Stimulated activated CD4-positive, alpha-beta T cell treated with anti-CD3 and anti-CD28 coated beads, Interleukin-1b, Interleukin-23, amount 100 ng/mL, for 1 hour (primary cell): ENCODE measurements at places on chromosomes 7 and 10.
A peak's percentile ranks its signal among the peaks of the same experiment; 100 is the strongest.

GRCh38 chr7:85641331-85641730, 454.5 kb upstream of the SEMA3D start:
- no peak for DNase-seq

- DNase-seq, result peak; percentile 60
Measured at GRCh38 chr7:10939911-10940703, 33.6 kb upstream of the PHF14 start.

- no peak for DNase-seq
Measured at GRCh38 chr10:120477743-120478141, 20.7 kb downstream of the PLPP4 start.

- no peak for DNase-seq
Measured at GRCh38 chr10:27578316-27578715, 74.2 kb downstream of the RAB18 start.

- DNase-seq, result no peak
Measured at GRCh38 chr7:45469103-45469502, 105.1 kb upstream of the ADCY1 start.

DNA sequence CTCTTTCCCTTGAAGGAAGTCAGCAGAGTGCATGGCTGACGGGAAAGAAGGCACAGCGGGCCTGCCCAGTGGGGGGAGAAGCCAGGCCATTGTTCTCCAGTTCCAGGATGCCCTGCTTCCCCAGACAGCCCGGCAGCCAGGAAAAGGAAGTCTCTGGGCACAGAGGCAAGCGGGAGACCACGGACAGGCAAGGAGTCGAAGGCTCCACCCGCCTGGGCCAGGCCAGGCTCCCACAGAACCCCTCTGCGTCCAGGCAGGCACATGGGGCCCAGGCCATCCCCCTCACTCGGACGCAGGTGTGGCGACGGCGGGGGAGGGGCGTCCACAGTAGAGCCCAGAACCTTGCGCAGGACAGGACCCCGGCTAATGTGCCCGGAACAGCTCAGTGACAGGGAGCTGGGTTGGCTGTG, 8.7 kb downstream of the GPR146 start:
- DNase-seq, result no peak

DNA sequence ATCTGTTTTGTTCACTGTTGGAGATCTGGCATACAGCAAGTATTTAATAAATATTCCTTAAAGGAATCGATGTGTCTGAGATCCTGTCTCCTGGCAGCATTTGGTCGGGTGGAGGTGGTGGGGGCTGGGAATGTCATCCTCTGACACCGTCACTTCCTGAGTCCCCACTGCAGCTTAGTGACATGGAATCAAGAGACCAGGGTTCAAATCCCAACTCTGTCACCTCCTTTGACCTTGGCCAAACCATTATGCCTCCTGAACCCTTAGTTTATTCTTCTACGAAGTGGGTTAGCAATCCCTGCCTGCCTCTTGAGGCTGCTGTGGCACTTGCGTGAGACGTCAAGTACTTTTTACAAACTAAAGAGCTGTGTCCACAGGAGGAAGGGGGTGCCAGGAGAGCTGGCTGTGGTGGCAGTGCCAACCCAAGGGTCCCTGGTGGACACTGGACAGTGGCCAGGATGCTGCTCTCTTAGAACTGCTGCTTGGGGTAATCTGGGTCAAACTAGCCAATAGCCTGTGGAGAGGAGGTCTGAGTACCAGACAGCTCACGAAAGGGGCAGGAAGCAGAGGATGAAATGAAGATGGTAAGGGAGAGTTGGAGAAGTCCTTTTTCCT, 8.0 kb upstream of the ZMIZ1 start:
- DNase-seq, result no peak

DNA sequence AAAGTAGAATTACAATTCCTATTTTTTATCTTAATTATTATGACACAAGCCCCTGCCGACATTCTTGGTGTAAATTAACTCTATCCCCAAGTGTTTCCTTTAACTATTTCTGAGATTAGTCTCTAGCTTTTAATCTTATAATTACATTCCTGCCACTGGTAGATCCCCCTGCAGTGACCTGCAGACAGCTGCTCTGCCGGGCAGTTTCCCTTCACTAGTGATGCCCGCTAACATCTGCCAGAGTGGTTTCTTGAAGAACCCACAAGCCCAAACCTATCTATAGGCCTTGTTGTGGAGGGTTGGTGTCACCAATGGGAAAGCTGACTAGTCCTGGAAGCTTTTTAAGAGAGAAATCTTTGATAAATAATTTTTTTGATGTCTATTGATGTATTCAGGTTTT, 50.0 kb downstream of the ADAM22 start:
- no peak for DNase-seq

- DNase-seq, result no peak
Measured at GRCh38 chr7:72053292-72053691, 358.8 kb downstream of the CALN1 start.

- no peak for DNase-seq
Measured at GRCh38 chr7:102024769-102025391, 207.5 kb downstream of the CUX1 start.

DNA sequence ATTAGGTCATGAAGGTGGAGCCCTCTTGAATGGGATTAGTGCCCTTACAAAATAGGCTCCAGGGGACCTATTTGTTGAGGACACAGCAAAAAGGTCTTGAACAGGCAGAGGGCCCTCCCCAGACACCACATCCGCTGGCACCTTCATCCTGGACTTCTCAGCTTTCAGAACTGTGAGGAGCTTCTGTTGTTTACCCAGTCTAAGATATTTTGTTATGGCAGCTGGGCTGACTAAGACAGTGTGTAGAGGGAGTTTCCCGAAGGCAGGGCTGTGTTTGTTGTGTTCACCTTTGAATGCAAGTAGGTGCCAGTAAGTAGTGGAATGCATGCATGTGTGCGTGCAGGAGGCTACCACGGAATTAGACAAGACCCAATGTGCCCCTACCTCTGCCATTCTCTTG, 106.7 kb downstream of the PTPRE start:
- DNase-seq, result no peak

- DNase-seq, result no peak
Measured at GRCh38 chr10:113646336-113647201, 17.3 kb downstream of the NRAP start.

DNA sequence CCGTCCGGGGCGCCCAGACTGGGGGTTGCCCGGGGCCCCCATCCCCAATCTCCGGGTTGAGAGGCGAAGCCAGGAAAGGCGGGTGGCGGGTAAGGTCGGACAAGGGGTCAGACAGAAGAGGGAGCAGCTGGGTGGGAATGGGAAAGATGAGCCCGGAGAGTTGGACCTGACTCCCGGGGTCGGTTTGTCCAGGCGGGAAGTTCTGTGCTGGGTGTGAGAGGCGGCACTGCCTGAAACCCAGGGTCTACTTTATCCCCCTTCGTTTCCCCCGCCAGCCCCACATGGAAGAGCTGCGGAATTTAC, 675 bp downstream of the SLC4A2 start:
- no peak for DNase-seq

DNA sequence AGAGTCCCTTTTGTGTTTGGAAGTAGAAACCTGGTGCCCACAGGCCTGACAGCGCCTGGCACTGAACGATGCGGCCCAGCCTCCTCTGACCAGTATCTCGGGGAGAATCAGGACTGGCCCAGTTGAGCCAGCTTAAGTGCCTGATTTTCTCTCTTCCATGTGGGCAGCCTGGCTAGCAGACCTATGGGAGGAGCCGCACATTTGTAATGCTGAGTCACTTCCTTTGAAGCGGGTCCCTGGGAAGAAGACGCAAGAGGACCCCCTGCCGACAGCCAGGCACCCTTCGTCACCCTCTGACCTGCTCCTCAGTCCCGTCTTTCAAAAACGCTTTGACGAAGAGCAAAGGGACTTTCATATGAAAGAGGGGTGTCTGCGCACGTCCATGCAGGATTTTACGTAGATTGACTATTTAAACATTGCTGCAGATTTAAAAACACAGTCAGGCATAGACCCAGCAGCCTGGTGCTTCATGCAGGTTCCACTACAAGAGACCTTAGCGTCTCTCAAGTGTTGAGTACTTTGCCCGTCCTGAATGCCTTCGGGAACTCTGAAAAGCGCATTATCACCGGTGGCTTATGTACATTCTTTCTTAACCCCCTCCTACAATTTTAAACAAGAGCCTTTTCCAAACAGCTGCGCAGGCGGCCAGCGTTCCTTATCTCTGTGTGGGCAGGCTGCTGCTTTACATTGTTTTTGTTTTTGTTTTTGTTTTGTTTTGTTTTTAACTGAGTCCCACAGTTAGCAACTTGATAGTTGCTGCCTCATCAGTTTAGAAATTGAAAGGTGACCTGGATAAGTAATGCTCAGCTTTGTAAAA, 36.5 kb upstream of the AP5Z1 start:
- no peak for DNase-seq

DNA sequence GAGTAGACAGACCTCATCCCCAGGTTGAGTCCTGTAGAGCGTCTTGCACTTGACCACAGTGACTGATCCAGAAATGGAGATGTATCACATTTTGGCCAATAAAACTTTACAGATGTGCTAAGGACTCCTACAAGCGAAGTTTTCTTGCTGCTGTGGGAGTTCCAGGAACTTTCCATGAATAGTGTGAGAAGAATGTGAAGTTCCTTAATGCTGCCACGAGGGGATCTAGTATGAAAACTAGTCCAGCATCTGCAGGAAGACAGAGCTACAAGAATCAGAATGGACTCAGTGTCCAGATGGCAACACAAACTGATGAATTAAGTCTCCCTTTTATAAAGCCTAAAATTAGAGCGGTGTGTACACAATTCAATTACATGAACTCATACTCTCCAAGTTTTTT, 14.8 kb upstream of the LSM8 start:
- DNase-seq, result no peak

- DNase-seq, result no peak
Measured at GRCh38 chr7:27251136-27251651, 8.6 kb downstream of the EVX1 start.

- DNase-seq, result peak; percentile 65
Measured at GRCh38 chr10:123132576-123133477, 2.9 kb upstream of the HMX3 start.

DNA sequence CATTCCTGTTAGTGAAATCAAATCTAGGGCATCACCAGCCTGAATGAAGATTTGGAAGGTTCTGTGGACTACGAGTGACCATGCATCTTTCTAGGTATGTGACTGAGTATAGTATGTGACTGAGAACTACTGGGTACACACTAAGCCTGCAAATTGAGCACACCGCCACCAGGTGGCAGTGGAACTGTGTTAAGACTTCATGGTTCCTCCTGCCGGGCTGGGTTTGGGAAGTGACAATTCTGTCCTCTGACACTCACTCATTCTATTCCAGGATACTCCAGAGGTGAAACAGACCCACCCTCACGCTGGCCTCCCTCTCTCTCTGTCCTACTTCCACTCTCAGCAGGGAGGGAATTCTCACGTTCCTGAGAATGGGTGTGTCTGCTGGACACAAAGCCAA, 84.0 kb upstream of the TMEM248 start:
- no peak for DNase-seq

DNA sequence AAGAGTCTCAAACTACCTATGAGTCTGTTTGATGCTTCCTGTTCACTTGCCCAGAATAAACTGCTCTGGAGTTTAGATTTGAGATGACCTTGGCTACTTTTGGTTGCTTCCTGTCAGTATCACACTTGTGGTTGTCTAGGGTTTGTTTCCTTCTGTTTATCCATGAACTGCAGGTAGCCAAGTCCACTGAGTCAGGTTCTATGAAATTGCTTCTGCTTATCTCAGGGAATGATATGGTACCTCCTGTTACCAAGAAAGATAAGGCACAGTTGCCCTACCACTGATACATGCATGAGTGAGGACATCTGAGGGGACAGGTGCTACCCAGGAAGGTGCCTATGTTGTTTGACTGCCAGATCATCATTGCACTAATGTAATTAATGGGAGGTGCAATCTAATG, 15.8 kb upstream of the EEPD1 start:
- no peak for DNase-seq

DNA sequence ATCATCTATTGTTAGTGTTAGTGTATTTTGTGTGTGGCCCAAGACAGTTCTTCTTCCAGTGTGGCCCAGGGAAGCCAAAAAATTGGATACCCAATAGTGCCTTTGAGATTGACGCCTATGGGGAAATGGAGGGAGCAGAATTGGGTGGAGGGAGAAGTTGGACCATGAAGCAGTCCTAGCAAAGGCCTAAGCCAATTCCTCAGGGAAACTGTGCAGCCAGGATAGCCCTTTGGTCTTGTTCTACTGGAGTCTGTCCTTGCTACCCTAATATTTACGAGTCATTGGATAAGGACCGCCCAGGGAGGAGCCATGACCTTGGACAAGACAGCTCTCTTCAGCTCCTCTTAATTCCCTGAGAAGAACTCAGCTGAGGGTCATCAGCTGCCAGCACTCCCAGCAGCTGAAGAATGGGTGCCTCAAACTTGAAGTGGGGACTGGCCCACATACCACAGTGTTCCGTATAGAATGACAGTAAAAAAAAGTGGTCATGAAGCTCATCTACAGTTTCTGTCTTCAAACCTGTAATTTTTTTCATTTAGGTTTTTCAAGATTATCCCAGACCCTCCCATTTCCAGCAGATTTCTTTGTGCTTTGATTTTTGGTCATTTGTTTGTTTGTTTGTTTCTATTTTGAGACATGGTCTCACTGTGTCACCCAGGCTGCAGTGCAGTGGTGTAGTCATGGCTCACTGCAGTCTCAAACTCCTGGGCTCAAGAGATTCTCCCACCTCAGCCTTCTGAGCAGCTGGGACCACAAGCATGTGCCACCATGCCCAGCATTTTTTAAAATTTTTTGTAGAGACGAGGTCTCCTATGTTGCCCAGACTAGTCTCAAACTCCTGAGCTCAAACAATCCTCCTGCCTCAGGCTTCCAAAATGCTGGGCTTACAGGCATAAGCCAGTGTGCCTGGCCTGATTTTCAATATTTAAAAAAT, 81.2 kb downstream of the C1GALT1 start:
- DNase-seq, result no peak

DNA sequence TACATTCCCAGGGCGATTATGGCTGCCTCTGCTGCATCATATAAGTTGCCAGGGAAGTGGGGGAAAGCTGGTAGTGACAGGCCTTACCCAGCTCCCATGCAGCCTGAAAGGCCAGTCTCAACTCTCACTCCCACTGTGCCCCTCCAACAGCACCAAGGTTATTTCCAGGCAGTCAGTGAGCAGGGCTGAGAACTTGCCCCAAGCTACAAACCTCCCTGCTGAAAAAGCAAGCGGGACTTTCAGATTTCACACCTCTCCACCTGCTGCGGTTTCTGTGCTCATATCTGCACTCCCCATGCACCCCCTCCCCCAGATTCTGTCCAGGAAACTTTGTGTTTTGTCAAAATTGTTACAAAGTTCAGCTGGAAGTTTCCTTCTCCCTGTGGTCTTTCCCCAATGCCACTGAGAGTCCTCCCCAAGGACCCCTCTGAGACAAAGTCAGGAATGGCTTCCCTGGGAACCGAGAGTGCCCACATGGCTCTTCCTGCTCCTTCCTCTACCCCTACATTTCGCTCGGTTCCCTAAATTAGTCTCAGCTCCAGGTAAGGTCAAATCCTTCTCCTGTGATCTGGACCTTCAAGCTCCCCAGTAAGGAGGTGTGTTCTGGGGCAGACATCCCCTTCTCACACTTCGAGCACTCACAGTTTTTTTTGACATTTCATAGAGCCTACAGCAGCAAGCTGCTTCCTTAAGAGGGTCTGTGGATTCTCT, 25.3 kb upstream of the WNT2 start:
- DNase-seq, result no peak

GRCh38 chr10:10798102-10798863, 219.4 kb upstream of the CELF2 start:
- no peak for DNase-seq
